ENCODE measurements at places on chromosomes 4 and X. TPM values are rescaled to one million over a fixed set of nuclear protein-coding genes. Genes with fewer than 3 reads are reported as not detected.

GLRA3 gene
- not detected for total RNA-seq

P2RY10 gene
- 46.4 TPM for total RNA-seq

ATP6AP2 gene
- total RNA-seq: 76.5 TPM

SPATA4 gene
- not detected for total RNA-seq

RHOXF2B gene
- total RNA-seq: not detected

AWAT2 gene
- total RNA-seq: not detected

HDAC8 gene
- total RNA-seq: 24.6 TPM

NSUN7 gene
- total RNA-seq: not detected

SMPX gene
- total RNA-seq: not detected

CT45A3 gene
- not detected for total RNA-seq

CLDN24 gene
- not detected for total RNA-seq

SCD5 gene
- 2.0 TPM for total RNA-seq

TRAM1L1 gene
- total RNA-seq: not detected

EPGN gene
- 0.67 TPM for total RNA-seq

DGKK gene
- not detected for total RNA-seq

DOK7 gene
- not detected for total RNA-seq

GLUD2 gene
- total RNA-seq: 0.32 TPM

MXRA5 gene
- not detected for total RNA-seq

C4orf51 gene
- not detected for total RNA-seq

SHOX gene
- not detected for total RNA-seq

ETNPPL gene
- not detected for total RNA-seq

ETDB gene
- not detected for total RNA-seq

CITED1 gene
- total RNA-seq: not detected

SLC2A9 gene
- 1.5 TPM for total RNA-seq

TCP11X2 gene
- total RNA-seq: not detected

BEX1 gene
- not detected for total RNA-seq

IL13RA2 gene
- total RNA-seq: not detected

ZCCHC18 gene
- 0.65 TPM for total RNA-seq

Measured in activated CD4-positive, alpha-beta T cell treated with anti-CD3 and anti-CD28 coated beads, Interleukin-2, amount 10 ng/mL, durations not matched to agents 7 days and 5 days (primary cell).